ENCODE measurements at places on chromosomes 11 and 22.
A peak's percentile ranks its signal among the peaks of the same experiment; 100 is the strongest.

GRCh38 chr11:96130061-96130620, 206.2 kb upstream of the MTMR2 start:
- no peak for DNase-seq

DNA sequence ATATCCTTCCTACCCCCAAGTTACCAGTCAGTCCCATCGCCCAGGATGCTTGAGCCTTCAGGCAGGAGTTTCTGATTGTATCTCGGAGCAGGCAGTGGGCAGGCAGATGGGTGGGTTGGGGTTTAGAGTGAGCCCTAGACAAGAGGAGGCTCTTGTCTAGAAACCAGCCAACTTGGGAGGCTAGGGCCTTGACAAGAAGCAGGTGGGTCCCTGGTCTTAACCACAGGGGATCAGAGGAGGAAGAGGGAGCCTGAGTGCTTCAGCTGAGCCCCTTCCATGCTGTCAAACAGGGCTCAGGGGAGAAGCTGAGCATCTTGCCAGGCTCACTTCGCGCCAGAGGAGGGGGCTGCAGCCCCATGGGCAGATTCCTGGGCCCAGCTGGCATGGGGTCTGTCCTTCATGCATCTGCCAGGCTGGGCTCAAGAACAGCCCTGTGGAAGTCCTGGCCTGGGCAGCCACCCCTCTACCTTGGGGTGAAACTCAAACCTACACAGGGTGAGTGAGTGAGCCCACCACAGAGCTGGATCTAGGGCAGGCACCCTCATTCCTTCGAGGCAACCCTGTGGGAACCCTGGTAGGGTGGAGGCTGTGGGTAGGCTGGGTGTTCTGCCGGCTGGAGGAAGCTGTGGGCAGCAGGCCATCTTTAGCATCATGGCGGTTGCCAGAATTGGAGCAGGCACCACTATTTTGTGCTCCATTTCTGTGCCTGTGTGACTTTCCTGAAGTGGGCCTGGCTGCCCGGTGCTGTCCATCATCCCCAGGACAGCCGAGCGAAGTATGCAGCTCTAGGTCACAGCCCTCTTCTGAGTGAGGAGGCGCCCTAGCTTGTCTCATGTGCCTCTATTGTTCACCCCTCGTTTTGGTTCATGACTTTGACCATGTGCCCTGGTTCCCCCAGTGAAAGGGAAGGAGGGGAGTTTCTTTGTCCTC, 108.1 kb downstream of the MORC2 start:
- no peak for DNase-seq

GRCh38 chr11:71248656-71249055, 3.7 kb downstream of the SHANK2 start:
- no peak for DNase-seq

GRCh38 chr22:46671824-46672432, 51.7 kb downstream of the GRAMD4 start:
- DNase-seq = no peak

DNA sequence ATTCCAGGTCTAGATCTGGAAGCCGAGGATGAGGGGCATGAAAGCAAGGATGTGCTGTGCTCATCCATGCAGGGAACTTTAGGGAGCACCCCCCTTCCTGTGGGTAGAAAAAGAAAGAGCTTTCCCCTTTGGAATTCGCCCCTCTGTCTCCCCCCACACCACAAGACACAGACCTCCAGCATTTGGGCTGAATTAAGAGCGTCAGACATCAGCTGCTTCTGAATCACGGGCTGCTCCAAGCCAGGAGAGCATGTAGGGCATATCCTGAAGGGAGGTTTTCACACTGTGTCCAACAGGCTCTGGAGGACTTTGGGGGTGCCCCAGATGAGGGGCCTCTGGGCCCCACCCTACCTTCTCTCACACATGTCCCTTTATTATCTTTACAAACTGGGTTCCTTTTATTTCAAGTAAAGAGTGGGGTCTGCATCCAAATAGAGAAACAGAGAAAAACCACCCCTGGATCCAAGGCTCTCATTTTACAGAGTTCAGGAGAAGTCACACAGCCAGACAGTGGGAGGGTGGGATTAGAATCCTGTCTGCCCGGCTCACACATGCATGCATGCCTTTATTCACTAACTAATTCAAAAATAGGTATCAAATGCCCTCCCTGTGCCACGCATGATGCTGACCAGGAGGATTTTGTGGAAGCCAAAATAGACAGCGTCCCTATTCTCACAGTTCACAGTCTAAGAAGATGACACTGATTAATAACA, 52.8 kb downstream of the LRRC32 start:
- DNase-seq = no peak

DNA sequence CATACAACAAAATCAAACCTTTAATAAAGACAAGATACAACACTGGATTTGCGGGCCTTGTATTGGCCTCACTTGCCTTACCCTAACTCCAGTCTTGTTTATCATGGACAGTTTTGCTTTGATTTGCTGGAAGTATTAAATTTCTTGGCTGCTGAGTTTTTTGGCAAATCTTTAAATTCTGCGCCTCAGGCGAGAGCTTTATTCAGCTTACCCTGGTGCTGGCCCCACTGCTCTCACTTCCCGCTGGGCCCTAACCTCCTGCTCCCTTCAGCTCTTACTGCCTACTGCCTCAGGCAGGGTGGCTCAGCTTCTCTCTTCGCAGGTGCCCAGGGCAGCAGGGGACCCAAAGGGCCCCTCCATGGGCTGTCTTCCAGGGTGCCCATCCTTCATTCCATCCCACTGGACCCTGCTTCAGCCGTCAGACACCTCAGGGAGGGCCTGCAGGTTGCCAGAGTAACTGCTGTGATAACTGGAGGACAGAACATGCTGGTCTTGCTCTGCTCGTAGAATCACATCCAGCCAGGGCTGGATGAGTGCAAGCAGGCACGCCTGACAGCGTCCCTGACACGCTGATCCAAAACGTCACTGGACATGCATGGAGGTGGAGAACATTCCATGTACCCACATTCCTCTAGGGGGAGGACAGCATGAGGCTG, 45.7 kb upstream of the TUB start:
- DNase-seq = peak; percentile 50

GRCh38 chr11:61627850-61628661, 47.2 kb upstream of the SYT7 start:
- peak; percentile 76 for DNase-seq

GRCh38 chr11:109349276-109350080, 72.5 kb upstream of the C11orf87 start:
- DNase-seq = no peak

- no peak for DNase-seq
Observed at GRCh38 chr11:110989428-110990133, 255.9 kb upstream of the POU2AF2 start.

- DNase-seq = no peak
Observed at GRCh38 chr22:47624252-47625012, 862.0 kb downstream of the TBC1D22A start.

DNA sequence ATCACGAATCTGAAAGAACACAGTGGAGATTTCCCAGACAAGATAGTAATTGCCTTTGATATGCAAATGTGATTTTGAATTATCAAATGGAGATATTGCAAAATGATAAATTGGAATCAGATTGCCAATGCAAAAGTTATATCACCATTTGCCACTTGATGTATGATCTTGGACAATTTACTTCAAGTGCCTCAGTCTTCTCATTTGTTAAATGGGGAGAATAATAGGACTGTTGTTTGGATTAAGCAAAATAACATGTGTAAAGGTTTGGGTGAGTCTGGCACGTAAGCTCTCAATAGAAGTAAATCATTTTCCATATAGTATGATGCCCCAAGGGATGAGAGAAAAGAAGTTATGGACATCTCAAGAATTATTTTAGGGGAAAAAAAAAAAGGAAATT, 7.9 kb upstream of the PHF21A start:
- DNase-seq = no peak

DNA sequence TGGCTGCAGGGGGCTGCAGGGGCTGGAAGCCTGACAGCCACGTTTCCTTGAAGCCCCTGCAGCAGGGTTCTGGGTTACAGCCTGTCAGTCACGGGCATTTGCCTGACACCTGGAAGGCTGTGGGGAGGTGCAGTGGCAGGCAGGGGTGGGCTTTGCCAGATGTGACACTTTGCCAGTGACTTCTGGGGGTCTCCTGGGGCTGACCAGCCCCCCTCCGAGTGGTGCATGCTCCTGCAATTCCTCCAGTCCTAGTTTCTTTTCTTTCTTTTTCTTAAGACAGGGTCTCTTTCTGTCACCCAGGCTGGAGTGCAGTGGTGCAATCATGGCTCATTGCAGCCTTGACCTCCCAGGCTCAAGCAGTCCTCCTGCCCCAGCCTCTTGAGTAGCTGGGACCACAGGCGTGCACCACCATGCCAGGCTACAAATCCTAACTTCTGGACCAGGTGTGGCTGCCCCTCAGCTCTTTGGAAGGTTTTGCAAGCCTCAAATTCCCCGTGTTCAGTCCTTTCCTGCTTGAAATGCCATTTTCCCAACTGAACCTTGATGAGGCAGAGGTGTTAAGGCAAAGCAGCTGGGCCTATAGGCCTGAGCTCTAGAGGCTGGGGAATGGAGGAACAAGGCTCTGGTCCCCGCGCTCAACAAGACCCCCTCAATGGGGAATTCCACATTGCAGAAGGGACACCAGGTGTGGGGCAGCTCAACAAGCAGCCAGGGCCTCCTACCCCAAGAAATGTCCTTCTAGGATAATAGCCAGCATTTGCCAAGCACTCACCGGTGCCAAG, 20.2 kb upstream of the CHKA start:
- DNase-seq = no peak

- DNase-seq = no peak
Observed at GRCh38 chr11:17439316-17439782, 37.3 kb downstream of the ABCC8 start.

- DNase-seq = no peak
Observed at GRCh38 chr22:19648419-19648929, 65.8 kb upstream of the SEPTIN5 start.

DNA sequence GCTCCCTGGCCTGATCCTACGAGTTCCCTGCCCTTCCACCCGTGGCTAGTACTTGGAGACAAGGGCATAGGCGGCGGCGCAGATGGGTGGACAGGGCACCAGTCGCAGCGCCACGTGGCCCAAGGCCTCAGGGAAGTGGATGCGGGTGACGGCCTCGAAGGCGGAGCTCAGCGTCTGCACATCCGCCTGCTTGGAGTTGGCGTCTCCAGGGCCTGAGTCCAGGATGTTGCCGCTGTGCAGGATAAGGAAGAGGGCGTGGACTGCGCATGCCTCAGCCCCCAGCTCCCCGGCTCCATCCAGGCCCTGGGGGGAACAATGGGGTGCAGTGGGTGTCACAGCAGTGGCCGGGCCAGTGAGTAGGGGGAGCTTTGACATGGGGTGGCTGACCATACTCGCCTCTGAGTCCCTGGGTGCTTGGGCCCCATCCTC, 6.6 kb downstream of the PITPNM1 start:
- DNase-seq = no peak

GRCh38 chr11:60343094-60343704, 16.1 kb downstream of the MS4A6E start:
- DNase-seq = no peak

GRCh38 chr11:67051945-67052488, 4.6 kb upstream of the RHOD start:
- DNase-seq = no peak

DNA sequence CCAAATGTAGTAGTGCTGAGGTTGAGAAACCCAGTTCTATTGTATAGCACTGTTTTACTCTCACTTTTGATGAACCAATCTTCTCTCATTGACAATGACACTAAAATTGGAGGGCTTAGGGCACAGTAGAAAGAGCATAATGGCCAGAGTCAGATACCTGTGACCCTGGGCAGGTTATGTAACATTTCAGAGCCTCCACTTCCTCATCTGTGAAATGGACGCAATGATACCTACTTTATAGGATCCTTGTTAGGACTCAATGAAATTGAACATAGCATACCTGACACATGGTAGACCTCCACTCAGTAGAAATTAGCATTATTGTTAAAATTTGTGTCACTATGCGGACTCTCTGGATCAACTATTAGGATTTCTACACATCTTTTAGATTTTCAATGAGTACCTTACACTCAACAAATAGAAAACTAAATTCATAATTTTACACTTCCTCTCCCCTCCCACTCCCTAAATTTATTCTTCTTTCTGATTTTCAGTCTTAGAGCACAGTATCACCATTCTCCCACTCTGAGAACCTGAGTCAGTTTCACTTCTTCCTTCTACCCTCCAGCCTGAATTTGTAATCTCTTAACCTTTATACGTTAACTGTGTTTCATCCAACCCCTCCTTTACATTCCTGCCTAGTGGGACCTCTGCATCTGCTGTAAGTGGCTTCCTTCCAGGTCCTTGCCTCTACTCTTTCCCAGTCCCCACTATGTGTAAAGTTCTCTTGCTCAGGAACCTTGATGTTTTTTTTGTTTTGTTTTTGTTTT, 78.3 kb downstream of the MICAL2 start:
- DNase-seq = no peak

DNA sequence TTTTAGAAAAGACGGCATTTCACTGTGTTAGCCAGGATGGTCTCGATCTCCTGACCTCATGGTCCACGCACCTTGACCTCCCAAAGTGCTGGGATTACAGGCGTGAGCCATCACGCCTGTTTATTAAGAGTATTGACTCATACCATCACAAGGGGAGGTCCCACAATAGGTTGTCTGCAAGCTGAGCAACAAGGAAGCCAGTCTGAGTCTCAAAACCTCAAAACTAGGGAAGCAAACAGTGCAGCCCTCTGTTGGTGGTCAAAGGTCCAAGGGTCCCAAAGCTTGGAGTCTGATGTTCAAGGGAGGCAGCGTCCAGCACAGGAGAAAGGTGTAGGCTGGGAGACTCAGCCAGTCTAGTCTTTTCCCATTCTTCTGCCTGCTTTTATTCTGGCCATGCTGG, 32.8 kb upstream of the LDLRAD3 start:
- DNase-seq = no peak

- no peak for DNase-seq
Observed at GRCh38 chr22:41920271-41920976, 5.5 kb upstream of the SHISA8 start.
